Stimulated activated memory B cell treated with anti-CD40 and anti-IgM and Interleukin-4, amounts not matched to agents 10 μg/mL and 1 μg/mL and 100 μg/mL, for 72 hours (primary cell): ENCODE measurements at places on chromosomes 7 and 10.

DNA sequence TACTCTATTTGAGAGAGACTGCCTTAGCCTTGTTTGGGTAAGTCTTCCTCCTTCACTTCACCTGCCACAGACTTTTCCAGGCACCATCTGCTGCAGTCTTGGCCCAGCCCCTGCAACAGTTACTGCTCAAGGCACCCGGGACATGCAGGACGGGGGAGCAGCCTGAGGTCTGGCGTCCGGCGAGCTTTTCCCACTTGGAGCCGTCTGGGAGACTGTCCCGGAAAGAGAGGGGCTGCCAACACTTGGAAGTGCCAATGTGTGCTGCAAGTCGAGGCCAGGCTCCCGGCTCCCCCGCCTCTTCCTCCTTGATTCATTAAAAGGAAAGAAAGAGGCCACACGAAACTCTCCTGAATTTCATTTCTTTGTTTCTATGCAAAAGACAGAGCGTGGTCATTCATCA lies 13.7 kb downstream of the HTRA1 start:
- ATAC-seq: no peak

DNA sequence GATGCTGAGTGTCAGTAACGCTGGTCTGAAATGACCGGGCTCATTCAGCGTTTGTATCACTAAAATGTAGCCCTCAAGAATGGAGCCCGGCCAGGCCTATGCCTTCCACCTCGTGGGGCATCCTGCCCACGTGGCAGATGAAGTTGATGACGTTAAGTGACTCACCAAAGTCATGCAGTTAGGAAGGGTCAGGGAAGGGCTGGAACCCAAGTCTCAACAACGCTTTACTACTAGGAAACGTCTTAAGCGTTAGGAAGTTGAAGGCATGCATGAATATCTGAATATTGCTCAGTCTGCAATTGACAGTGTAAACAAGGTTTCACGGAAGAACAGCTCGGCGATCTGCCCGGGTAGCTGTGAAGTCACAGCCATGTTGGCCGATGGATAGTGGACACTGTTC lies 14.0 kb upstream of the UBE3C start:
- no peak for ATAC-seq

DNA sequence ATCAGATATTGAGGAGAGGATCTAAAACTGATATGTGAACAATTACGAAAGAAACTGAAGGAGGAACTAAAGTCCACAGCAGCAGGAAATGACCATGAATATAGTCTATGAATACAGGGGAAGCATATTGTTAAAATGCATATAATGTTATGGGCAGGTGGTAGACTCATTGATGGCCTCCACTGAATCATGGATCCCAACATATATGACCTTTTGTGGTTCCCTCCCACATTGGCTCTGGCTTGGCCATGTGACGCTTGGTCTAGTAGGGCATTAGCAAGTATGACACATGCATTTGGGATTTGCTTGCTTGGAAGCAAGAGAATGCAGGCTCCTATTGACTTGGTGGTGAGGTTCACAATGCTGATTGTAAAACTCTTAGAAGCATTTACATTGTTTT lies 55.2 kb upstream of the RAB18 start:
- no peak for ATAC-seq

GRCh38 chr10:104935656-104936055 lies 294.6 kb downstream of the SORCS3 start:
- ATAC-seq: no peak

DNA sequence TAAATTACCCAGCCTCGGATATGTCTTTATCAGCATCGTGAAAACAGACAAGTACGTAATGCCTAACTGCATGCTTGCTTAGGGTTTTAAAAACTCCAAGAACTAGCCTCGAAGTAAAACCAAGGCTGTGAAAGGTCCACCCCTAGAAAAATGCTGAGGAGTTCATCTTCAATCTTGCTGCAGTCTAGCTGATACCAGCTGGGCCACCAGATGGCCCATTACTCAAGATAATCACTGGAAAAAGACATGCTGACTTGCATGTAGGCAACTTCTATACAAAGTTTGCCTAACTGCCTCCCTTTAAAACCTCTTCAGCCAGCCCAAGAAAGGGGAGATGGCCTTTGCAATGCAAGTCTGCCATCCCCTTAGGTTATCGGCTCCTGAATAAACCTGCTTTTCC lies 614.1 kb downstream of the GALNT17 start:
- ATAC-seq: no peak

DNA sequence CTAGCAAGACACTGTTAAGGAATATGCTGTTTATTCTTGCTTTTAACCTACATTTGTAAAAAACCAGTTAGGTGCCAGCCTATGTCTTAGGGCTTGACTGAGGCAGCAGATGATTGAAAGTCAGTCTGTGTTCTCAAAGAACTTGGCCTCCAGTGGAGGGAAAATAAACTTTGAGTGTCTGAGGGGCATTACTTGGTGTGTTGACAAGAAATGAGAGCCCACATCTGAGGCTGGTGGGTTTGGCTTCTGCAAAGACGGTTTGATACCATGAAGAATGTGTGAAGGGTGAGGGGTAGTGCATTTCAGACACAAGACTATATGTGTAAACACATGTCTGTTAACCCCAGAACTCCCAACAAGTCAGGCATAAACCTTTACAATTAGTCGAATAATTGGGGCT lies 28.5 kb downstream of the CCSER2 start:
- no peak for ATAC-seq

DNA sequence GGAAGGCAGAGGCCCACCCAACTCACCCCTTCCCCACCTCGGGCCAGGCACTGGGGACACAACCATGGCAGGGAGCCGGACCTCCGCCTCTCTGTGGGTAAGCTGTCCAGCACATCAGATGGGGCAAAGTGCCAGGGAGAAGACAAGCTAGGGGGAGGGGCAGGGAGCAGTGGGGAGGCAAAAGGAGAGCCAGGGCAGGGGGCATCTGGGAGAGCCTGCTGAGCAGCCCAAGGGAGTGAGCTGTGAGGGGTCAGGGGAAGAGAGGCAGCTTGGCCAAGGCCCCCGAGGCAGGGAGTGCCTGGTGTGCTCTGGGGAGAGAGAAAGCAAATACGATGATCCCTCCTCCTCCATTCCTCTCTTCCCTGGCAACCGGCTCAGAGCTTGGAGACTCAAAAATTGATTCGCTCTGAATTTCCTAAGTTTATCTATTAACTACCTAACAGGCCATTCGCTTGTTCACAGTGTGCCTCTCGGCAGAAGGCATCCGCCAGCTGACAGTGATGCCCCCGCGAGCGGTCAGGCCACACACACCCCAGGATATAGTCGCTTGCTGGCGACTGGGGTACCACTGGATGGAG lies 4.5 kb downstream of the CAMK2B start:
- ATAC-seq: no peak

- no peak for ATAC-seq
These were observed 10.8 kb upstream of the HSPA12A start for GRCh38 chr10:116752969-116753665.

GRCh38 chr10:110032801-110033700 lies 25.3 kb downstream of the ADD3 start:
- no peak for ATAC-seq

DNA sequence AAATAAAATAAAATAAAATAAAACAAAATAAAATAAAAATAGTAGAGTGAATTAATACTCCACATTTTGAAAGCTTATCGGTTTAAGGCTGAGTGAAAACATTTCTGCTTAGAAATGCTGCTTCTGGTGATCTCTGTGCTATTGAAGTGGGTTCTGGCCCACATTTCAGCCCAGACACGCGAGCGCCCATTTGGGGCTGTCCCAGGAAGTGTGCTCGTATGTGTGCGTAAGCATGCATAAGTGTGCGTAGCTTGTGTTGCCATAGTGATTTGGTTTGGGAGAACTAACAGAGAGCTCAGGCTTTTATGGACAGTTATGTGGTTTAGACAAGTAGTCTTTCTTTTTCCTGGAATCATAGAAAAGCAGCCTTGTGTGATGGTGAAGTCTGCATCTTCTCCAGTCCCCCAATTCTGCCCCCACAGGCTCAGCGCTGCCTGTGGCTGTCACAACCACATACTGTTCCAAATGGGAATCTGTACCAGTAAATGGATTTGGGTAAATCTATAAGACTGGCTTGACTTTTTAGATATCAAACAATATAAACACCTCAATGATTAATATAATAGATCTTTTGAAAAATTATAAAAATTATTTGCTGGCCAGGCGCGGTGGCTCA lies 29.8 kb upstream of the PURB start:
- peak; percentile 94 for ATAC-seq

DNA sequence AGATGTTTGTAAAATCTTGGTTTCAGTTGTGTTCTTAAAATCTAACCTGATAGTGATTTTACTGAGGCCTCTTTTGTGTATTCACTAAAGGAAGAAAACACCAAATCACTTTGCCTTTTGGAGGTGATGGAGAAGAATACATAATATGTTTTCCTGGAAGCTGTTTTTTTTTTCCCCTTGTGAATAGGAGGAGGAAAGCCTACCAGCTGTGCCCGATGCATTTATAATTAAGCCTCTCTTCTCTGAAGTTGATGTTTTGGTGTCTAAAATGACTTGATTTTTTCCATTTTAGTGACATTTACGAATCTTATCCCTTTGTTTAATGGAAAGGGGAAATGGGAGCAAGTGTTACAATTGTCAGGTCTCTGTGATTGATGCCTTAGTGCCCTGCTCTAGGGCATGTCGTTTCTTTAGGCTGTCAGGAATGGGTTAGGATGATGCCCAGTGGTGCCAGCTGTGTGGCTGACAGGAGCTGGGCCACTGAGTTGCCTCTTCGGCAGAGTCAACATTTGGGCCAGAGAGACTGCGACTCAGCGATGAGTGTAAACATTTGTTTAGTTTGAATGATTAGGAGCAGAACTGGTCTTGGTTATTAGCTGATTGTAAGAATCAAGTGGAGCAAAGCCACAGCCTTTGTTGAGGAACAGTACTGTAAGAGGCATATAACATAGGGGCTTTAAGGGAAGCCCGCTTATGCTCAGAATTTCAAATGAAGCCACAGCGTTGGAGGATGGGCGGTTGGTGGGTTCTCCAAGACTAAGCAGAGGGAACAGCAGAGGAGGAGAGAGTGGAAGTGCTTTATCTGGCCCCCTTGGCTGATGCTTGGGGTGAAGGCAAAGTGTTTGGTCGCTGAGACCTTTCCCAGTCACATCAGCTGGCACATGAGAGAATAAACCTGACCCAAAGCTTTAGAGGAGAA lies 81.6 kb downstream of the CDK14 start:
- no peak for ATAC-seq

DNA sequence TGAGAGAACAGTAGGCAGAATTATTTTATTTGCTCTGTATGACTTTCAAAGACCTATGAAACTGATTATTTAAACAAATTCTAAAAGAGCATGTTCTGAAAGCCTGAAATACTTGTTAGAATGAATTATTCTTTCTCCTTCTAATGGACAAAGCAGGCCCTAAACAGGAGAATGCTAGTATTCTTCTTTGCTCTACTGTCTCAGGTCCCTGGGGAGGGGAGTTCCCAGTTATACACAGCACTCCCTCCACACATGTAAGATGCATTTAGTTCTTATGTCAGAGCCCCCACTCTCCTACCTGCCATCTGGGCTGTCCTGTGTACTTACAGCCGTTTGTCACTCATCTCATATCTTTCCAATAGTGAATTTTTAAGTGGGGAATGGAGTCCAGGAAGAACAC lies 633.5 kb upstream of the ANKRD30A start:
- ATAC-seq: no peak

DNA sequence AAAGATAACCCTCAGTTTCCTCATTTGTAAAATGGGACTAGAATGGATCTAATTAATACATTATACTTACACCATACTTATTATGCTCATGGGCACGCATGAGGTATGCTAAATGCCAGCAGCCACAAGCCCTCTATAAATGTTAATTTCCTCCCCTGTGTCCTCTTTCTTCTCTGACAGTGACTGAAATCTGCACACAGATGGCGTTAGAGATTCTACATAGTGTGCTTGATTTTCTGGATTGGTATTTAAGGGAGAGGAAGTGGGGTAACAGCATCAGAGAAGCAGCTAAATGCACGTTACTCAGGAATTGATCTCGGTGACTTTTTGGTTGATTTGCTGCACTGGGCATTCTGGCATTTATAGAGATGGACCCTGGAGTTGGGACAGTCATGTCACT lies 568.5 kb downstream of the CALN1 start:
- ATAC-seq: no peak

DNA sequence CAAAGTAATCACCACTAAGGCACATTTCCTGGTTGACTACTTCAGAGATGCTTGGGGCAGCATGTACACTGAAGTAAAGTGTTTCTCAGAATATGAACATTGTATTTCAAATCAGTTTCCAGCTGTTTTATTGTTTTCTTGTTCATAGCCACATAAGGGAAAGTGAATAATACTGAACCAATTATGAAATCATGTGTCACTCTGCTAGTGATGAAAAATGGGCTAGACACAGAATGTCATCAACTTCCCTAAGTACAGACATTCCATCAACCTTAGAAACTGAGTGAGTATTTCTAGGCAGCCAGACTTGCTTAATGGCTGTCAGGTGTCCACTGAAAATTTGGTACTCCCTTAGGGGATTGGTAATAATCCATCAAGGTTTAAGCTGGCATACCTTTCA lies 603.5 kb downstream of the ARL4A start:
- peak; percentile 12 for ATAC-seq
